ENCODE measurements at places on chromosomes 7 and 10.

DNA sequence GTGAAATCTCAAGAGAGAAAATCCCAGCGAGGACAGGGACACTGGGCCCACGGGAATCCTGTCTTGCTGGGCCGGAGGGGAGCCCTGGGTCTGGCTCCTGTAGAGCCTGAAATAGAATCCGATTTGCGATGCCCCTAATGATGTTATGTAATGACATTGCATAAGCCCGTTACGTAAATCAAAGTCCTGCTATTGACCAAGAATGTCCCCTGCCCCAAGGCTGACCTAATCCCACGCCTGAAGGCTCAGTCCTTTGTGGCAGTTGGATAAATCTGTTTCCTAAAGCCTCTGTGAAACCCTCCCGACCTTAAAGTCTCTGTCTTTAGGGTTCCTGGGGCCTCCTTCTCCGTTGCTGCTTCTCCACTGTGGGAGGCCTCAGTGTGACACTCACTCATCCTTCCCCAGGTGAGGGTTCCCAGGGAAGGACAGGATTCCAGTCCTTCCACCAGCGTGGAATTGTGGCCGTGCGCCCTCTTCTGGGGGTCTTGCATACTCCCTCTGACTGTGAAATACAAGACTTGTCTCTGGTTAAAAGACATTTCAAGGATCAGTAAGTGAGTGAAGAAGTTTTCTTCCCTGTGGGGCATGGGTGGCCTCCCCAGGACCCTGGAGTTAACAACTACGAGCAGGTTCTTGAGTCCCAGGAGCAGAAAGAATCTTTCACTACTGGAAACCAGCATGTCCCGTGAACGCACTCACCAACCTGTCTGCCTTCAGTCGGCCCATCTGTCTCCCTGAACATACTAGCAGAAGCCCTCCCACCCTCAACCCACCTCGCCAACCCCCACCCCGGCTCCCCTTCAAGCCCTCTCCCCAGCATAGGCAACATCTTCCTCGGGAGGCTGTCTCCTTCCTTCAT, 19.8 kb downstream of the ZNF467 start:
- no peak for DNase-seq

DNA sequence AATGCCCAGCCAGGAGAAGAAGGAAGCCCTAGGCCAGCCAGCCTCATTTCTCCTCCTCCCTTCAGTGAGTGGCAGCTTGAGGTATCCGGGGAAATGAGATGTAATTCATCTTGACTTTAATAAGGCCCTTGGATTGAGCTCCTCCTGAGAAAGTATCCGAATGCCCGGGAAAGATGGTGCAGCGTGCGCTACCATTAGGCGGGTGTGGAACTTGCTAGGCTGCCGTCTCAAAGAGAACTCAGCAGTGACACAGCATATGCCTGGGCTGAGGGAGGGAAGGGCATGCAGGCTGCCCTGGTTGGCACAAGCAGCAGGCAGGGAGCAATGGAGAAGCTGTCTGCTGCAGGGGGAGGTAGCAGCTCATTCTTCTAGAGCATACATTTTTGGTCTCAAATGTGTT, 659.8 kb upstream of the FOXK1 start:
- no peak for DNase-seq

- DNase-seq, result no peak
These were observed 17.8 kb downstream of the MET start for GRCh38 chr7:116689790-116690259.

DNA sequence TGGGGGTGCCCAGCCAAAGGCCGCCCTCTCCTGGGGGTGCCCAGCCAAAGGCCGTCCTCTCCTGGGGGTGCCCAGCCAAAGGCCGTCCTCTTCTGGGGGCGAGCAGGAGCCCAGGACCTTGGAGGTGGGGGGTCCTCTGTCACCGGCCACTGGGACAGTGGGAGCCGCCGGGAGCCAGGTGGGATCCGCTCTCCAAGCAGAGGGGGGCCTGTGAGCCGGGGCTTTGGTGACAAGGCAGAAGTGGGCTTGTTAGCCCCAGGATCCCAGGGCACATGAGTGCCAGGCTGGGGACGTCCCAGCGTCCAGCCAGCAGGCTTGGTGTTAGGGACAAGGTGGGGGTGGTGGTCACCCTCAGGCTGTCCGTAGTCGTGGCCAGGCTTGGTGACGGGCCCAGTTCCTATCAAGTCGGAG, 29.4 kb upstream of the UTF1 start:
- no peak for DNase-seq

DNA sequence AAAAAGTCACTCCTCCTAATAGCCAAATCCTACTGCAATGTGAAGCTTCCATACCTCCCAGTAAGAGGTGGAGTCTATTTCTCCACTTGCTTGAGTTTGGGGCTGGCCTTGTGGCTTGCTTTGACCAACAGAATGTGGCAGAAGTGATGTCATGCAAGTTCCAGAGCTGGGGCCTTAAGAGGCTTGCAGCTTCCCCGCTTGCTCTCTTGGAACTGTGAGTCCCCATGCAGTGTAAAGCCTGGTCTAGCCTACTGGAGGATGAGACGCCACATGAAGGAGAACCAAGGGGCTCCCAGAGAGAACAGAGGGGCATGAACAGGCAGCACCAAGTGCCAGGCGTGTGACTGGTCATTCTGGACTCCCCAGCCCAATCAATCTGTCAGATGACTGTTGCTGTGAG, 58.6 kb upstream of the OPALIN start:
- no peak for DNase-seq

- DNase-seq, result no peak
These were observed 68.3 kb downstream of the VIPR2 start for GRCh38 chr7:159076333-159076732.

DNA sequence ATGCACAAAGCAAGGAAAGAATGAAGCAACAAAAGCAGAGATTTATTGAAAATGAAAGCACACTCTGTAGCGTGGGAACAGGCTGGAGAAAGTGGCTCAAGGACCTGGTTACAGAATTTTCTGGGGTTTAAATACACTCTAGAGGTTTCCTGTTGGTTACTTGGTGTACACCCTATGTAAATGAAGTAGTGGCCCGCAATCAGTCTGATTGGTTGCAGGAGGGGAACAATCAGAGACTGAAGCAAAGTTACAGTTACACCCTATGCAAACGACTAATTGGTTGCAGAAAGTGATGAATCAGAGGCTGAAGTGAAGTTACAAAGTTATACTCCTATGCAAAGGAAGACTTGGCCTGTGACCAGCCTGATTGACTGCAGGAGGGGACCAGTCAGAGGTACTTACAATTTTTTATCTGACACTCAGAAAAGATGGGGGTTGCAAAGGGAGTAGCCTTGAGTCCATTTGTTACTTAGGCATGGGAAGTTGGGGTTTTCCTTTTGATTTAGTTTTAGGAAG, 3.6 kb upstream of the MTPN start:
- DNase-seq, result peak; percentile 38

- no peak for DNase-seq
These were observed 52.7 kb downstream of the HIPK2 start for GRCh38 chr7:139725077-139725476.

- DNase-seq, result no peak
These were observed 38.5 kb downstream of the GHRHR start for GRCh38 chr7:31002256-31002655.

GRCh38 chr7:28640001-28640400, 227.7 kb downstream of the CREB5 start:
- no peak for DNase-seq

DNA sequence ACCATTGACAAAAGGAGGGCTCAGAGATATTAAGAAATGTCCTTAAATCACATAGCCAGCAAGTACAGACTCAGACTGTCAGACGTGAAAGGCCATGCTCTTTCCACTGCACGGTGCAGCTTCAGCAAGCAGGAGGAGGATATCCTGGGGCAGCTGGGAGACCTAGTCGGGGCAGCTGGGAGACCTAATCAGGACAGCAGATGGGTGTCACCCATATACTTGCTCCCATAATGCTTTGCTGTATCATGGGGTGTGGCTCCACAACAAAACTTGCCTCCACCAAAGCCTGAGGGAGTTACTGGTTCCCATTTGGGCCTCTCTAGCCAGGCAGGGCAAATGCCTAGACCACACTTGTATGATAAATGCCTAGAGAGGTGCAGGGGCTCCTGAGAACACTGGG, 55.4 kb downstream of the GRID1 start:
- DNase-seq, result no peak

GRCh38 chr10:35396560-35397434, 60.5 kb downstream of the CCNY start:
- DNase-seq, result no peak

GRCh38 chr10:6838118-6838517, 258.0 kb upstream of the PRKCQ start:
- DNase-seq, result no peak

DNA sequence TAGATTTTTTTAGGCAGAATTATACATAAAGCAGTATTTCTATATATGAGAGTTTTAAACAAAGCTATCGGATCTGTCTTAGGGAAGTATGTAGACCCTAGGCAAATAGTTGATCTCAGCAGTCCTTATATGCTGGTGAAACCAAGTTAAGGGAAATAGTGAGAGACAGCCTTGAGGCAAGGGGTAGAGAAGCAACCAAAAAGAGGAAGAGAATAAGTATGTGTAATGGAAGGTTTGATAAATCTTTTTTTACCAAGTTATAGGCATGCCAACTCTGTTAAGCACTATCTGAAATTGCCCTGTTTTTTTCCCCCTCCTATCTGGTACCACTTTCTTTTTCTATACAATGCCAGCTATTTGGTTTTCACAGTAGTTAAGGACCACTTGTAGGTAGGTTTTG, 19.9 kb downstream of the SPAG6 start:
- no peak for DNase-seq

DNA sequence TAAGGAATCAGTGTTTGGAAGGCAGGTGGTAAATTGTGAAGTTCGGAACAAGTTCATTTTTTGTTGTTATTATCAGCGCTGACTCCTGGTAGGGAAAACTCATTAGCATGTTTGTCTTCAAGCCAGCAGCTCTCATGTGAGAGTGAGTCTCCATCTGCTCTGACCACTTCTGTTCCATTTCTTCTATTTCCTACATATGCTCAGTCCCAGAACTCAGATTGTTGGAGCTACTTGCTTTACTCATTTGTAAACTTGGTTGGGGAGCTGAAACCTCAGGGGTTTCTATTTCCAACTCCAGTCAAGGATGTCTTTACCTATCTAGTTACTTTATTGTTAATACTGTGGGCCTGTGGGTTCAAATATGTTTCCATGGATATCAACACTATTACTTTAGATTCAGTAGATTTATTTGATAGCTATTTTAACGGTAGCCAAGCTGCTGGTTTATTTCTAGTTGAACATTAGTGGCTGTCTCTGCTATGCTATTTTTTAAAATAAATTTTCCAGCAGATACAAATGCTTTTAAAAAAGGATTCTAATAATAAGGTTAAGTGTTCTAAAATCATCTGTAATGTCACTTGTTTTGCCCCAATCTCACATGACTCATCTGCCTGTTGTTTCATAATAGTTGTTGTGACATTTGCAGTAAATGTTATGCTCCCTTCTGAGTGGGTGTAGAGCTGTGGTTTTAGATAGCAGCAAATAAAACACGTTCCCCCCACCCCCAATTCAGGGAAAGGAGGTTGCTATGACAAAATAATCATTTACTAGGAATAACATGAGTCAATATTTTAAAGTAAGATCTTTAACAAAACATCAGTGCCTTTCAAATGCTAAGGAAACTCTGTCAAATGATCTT, 143.3 kb downstream of the HDAC9 start:
- no peak for DNase-seq

DNA sequence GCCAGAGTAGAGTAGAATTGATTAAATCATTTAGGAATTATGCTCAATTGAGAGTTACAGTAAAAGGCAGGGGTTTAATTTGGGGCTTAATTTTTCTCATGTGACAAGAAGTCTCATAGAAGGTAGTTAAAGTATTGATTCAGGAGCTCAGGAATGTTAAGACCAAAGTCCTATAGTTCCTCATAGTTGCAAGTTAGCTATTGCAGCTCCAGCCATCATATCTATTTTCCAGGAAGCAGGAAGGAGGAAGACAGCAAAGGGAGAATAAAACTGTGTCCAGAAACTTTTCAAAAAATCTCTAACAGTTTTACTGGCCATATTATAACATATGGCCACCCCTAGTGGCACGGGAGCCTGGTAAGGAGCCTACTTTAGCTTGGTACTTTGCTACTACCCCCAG, 97.0 kb upstream of the RPA3 start:
- no peak for DNase-seq

DNA sequence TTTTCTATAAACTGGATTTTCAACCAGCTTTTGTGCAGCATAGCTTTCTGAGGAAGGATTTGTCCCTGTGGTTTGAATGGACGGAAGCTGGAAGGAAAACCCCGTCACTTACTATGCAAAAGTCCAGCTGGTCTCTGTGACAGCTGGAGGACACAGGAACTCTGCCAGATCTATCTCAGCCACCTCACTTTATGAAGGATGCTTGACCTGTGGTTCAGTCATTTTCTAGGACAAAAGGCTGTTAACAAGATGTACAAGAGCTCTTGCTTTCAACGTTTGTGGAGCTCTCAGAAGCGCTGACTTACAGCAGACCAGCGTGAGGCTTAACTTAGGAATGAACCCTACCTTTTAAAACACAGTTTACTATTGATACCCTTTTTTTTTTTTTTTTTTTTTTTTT, 90.8 kb downstream of the CREM start:
- no peak for DNase-seq

GRCh38 chr7:18153183-18153748, 125.6 kb upstream of the PRPS1L1 start:
- no peak for DNase-seq

DNA sequence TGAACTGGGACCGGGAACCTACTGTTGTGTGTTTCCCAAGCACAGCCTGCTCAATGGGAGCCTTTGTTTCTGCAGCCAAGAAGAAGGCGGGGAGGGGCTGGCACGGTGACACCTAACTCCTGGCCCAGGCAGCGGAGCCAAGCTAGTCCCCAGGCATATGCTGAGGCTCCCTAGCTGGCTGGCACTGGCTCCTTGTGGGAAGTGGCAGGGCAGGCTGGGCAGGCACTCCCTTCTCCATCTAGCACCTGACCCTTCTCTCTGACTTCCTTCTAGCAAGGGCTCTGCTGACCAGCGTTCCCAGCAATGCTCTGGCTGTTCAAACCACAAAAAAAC, 325.0 kb downstream of the PLXNA4 start:
- no peak for DNase-seq

DNA sequence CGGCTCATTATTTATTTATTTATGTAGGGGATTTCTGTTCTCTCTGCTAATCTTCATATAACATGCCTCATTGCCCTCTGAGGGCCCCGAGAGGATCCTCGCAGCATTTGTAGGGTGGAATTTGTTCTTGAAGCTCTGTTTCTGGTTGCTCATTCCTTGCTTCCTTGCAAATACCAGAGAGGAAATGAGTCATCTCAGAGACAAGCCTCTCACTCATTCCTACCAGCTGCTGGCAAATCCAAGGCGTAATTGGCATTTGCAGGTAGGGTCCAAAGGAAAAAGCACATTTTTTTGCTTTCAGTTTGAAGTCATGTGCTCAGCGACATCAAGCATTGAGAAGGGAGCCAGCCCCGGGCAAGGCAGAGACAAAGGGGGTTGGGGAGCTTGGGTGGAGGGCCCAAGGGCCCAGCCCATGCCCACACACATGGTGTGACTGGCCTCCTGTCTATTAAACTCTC, 501.6 kb downstream of the GALNT17 start:
- DNase-seq, result no peak
